ENCODE measurements at places on chromosomes 3 and 15.

DNA sequence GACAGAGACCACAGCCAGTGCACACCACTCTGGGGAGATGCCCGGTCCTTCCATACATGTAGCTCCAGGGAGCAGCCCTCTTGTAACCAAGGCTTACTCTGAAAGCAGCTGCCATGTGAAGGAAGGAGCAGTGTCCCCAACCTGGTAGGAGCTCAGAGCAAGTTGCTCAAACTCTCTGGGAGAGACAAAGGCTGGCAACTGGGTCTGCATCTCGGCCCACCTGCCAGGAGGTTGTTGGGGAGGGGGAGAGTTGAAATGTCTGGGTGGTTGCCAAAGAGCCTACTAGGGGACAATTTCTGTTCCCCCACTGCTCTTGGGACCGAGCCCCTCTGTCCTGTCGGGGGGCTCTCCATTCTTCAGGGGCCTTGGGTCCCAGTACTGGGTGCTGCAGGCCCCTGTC is 309.9 kb downstream of the TLE3 start:
- no peak for DNase-seq

GRCh38 chr3:27024493-27024892 is 344.7 kb downstream of the NEK10 start:
- DNase-seq: no peak

DNA sequence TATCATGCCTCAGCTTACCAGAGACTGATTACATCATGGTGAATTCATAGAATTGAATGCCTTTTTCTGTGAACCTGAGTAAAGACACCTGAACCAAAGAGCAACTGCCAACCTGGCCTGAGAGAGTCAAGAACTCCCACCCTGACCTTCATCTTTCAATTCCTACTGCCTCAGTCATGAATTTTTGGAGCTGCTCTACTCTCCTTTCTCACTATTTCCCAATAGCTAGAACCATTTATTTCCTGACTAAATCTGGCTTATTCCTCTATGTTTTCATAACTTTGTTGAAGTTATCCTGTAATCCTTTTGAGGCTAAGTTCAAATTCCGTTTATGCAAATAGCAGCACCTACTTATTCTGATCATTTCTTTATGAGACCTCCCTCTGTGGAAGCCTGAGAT is 712.4 kb upstream of the UBE2E2 start:
- DNase-seq: no peak

DNA sequence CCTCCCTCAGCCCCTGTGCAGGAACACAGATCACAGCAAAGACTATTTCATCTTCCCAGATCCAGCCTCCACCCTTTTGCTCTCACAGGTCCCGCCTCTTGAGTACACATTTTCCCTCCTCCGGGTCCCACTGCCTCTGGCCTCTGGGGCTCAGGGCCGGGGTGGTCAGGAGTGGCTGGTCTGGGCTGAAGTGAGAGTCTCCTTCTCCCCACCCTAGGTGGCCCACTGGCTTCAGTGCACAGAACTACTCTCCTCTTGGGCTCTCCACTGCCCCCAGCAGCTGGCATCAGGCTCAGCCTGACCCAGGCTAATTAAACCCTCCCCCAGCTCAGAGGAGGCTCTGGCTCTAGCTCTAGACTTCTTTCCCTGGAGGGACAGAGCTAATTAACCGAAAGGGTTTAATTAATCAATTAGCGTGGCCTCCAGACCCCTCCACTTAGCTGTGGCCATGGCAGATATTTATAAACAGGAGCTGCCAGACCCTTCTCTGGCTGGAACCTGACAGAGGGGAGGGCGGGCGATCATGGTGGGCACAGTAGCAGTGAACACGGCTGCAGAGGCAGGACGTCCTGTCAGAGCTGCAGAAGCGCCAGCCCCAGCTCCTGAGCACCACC is 15.1 kb downstream of the DUSP7 start:
- DNase-seq: no peak

- DNase-seq: peak; percentile 33
These were observed 44.9 kb downstream of the FGF7 start for GRCh38 chr15:49467746-49468480.

- peak; percentile 69 for DNase-seq
These were observed at the start of gene PARP14 for GRCh38 chr3:122680475-122681283. Gene PARP14 (plus strand): TSS chr3:122680839. CDS start chr3:122680884, 45 bp downstream.

DNA sequence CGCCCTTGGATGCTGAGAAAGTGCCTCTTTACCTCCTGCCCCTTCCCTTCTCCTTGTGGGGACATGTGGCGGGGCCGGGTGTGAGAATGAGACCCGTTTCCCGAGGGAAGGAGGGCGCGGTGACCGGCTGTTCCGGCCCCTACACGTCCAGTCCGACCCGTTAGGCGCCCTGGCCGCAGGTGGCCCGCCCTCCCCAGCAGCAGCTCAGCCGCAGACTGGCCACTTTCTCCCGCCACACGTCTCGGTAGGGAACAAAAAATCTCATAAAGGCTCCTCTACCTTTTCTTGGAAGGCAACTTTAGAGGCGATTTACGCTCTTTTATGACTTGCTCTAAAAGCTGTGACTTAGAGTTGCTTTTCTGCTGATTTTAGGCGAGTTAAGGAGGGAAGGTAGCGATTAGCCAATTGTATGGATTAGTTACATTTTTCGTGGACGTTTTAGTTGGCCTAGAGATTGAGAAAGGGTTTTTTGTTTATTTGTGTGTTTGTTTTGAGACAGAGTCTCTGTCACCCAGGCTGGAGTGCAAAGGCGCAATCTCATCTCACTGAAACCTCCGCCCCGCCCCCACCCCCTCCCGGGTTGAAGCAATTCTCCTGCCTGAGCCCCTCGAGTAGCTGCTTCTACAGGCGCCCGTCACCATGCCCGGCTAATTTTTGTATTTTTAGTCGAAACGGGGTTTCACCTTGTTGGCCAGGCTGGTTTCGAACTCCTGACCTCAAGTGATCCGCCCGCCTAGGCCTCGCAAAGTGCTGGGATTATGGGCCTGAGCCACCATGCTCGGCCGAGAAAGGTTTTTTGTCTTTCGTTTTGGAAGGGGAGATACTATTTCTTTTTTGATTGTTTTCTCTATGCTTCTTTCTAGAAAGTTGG is 8.3 kb upstream of the PGPEP1L start:
- DNase-seq: no peak

DNA sequence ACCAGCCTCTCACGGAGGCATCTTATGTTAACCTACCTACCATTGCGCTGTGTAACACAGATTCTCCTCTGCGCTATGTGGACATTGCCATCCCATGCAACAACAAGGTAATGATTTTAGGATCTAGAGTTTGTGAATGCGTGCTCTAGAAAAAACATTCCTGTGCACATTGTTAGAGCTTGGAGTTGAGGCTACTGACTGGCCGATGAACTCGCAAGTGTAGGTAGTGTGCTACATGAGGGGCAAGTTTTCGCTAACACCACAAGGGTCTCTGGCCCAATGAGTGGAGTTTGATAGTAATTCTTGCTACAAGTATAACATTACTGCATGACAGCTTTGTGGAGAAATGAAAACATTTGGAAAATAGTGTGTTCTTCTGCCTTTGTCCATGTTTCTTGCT is 4.4 kb downstream of the RPSA start:
- DNase-seq: no peak

DNA sequence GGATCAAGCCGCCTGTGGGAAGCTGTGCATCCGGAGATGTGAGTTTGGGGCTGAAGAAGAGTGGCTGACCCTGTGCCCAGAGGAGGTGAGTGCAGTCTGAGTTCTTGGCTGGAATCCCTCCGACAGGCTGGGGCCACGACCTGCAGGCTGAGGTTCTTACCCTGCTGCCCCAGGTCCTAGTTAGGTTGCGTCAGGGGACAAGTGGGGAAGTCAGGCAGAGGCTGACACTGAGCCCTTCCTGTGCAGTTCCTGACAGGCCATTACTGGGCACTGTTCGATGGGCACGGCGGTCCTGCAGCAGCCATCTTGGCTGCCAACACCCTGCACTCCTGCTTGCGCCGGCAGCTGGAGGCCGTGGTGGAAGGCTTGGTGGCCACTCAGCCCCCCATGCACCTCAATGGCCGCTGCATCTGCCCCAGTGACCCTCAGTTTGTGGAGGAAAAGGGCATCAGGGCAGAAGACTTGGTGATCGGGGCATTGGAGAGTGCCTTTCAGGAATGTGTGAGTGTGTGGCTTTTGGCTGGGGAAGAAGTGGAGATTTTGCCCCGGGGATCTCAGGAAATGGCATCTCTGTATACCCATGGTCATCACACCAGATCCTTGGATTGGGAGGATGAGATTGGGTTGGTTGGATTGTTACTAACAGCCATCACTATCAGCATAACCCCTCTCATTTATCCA is 1.3 kb downstream of the PPM1M start:
- no peak for DNase-seq

DNA sequence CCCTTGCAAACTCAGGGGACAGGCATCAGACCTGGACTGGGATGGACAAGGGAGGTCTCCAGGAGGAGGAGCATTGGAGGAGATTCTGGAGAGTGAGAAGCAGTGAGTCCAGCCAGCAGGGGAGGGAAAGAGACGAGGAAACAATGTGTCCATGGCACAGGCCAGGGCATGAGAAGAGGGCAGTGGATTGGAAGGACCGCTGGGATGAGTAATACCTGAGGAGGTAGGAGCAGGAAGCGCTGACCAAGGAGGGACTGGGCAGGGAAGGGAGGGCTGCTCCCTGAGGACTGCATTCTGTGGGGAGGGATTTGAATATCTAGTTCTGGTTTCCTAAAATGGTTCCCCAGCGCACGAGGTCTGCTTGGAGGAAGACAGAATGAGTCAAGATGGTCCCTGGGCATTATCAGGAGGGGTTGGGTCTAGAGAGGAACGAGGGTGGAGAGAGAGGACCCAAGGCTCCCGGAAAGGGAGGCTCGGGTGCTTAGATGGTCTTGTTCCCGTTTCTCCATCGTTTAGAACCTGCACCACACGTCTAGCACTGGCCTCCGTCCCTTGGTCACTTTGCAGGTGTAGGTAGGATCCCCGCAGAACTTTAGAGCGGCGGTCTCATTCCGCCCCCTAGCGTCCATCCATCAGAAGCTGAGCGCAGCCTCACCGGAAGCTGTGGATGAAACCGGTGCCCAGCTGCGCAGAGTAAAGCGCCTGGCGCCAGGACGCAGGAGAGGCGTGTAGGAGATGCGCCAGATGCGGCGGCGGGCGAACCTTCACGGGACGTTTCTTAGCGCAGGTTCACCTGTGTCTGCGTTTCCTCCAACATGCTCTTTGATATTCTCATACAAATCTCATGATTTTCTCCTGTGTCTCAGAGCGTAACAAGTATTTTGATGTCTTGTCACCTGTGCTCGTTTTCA is 190.7 kb upstream of the NDN start:
- DNase-seq: peak; percentile 8

DNA sequence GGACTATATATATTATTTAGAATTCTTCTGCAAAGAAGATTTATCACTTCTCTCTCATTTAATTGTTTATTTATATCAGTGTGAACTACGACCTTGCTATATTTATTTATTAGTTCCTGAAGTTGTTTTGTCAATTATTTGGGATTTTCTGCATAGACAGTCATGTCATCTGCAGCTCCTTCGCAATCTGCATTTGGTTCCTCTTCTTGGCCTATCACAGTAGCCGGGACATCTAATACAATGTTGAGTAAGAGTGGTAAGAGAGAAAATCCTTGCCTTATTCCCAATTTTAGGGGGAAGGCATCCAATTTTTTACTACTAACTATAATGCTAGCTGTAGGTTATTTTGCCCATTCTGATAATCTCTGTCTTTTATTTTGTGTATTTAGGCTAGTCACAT is 39.4 kb downstream of the FOXL2 start:
- no peak for DNase-seq

DNA sequence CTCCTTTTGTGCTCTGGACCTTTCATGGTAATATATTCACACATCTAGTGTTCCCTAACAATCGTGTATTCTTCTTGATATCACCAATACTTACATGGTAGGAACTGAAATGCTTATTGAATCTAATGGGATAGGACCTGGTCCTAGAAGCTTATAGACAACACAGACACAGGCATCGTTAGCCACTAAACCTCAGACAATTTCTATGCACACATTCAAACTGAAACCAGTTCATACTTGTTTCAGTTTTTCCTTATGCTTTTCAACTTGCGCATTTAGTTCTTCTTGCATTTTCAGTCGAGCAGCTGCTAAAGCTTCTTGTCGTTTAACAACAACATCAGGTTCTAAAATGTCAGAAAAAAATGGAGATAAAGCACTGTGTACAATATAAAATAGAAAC is 2.3 kb downstream of the SELENOS start:
- DNase-seq: no peak

DNA sequence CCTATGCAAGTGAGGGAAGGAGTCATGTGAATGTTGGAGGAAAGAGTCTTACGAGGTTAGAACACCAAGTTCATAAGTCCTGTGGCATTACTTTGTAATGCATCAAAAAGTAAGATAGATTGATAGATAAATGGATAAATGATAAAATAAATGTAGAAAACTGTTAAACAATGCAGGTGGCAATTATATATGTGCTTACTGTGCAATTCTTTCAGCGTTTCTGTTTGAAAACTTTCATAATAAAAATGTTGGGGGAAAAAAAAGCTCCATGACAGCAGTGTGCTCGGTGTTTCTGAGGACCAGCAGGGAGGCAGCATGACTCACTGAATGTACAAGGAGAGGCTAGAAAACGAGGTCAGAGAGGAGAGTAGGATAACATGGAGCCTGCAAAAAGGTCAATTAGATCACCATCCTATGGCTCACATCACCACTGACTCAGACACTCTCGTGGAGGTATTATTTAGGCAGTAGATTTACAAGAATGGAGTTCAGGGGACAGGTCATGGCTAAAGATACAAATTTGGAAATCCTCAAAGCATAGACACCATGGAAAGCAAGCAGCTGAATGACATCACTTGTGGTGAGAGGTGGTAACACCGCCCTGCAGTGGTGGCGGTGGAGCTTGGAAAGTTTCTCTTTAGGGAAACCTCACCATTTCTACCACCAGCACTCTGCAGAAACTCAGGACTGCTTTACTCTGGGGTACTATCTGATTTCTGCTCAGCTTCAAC is 219.8 kb downstream of the CTNNB1 start:
- DNase-seq: peak; percentile 51

- peak; percentile 94 for DNase-seq
These were observed 10.6 kb downstream of the WNT5A start for GRCh38 chr3:55476515-55476914.

DNA sequence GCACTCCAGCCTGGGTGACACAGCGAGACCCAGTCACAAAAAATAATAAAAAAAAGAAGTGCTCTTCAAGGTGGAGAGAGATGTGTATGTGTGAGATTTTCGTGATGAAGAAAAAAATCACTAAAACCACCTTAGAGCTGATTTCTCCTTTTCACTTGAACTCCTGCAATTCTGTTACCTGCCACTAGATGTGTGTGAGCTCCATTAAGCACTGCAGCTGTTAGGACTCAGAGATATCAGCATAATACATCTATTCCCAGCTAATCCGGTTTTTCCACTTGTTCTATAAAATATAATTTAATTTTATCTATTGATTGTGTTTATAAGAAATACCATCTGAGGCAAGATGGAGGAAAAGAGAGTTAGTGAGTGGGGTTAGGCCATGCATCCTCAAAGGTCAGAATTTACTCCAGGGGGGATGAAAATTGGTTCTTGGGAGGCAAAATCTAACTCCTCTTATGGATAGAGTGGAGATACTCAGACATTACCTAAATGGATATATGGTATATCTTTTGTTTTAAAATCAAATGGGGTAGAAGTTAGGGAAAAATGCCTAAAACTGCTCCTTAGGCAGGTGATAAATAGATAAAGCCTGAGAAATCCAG is 152.7 kb downstream of the IL20RB start:
- peak; percentile 6 for DNase-seq

Measured in fibroblast of skin of right biceps (primary cell).